ENCODE measurements at places on chromosomes 3 and 15.

- DNase-seq: no peak
These were observed 25.7 kb downstream of the IQGAP1 start for GRCh38 chr15:90413411-90414379.

- no peak for DNase-seq
These were observed 404.3 kb downstream of the AGBL1 start for GRCh38 chr15:86483936-86484335.

DNA sequence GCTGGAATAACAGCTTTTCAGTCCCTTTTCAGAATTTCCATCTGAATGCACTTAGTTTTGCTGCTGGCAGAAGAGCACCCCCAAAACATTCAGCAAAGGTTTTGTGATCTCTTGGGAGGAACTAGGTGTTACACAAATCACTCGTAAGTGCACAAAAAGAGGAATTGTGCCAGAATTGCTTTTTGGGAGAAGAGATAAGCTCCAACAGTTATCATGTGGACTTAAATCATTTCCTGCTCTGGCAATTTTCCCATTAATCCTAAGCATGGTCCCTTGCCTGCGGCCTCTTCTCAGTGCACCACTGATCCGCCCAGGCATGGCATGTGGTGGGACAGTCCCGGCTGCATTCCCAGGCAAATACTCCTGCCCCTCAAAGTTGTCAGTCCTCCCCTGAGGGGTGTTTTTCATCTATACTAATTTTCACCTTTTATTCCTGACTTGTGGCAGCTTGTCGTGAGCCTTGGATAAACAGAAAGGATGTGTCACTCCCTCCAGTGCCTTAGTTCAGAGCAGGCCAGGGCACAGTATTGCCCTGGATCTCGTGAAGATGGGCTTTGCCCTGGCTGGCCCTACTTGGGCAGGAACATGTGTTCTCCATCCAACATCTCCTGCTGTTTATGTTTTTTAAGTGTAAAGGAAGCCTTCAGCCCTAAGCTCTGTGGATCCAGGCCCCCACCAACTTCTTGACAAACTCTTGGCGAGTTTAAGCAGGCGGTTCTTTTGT lies 44.6 kb upstream of the VILL start:
- DNase-seq: no peak

DNA sequence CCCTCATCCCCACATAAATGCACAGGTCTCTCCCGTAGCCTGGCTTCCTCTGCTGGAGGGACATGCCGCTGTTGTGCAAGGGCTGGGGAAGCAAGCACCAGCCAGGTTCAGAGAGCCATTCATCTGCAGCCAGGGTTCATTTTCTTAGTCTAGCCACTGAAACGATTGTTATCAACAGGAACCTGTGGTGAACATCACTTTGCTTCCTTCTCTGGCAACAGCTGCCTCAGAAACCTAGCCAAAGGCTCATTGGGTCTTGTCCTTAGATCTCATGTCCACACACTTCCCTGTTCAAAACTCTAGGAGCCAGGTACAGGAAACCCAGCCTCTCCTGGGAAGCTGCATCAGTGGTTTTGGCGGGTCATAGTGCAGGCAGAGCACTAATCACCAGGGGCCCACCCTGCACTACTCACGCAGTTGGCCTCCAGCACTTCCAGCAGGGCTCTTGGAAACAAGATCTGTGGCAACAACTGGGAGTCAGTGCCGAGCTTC lies 47.0 kb downstream of the OXNAD1 start:
- DNase-seq: no peak

DNA sequence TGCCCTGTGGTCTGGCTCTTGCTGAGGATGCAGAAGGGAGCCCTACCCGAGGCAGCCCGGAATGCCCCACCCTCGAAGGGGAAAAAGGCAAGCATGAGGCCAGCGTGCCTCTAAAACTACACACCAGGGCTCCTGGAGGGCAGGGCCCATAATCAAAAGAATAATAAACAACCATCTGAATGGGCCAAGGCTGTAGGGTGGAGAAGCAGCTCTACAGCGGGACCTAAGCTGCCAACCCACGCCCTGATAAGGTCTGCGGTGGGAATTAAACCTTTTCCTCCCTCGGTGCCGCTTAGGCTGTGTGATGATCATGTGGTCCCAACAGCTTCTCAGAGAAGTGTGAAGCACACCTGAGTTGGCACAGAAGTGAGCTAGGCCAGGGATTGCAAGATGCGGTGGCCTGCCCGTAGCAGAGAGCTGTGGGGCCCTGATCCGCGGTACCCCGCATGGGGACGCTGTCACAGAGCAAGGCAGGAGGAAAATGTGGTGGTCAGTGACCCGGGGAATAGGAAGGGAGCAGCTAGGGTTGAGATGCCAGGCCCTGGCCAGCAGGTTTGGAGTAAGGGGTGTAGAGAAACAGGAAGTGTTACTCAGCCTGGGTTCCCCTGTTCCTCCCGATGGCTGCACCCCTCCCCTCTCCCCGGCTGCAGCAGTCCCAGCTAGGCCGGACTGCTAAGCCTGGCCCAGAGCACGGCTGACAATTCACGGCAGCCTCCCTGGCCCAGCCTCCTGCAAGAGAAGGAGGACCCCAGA lies 1.1 kb upstream of the C15orf62 start:
- DNase-seq: no peak

GRCh38 chr3:85571835-85572234 lies 613.0 kb downstream of the CADM2 start:
- no peak for DNase-seq

- no peak for DNase-seq
These were observed 54.9 kb upstream of the CCR2 start for GRCh38 chr3:46298871-46299607.

DNA sequence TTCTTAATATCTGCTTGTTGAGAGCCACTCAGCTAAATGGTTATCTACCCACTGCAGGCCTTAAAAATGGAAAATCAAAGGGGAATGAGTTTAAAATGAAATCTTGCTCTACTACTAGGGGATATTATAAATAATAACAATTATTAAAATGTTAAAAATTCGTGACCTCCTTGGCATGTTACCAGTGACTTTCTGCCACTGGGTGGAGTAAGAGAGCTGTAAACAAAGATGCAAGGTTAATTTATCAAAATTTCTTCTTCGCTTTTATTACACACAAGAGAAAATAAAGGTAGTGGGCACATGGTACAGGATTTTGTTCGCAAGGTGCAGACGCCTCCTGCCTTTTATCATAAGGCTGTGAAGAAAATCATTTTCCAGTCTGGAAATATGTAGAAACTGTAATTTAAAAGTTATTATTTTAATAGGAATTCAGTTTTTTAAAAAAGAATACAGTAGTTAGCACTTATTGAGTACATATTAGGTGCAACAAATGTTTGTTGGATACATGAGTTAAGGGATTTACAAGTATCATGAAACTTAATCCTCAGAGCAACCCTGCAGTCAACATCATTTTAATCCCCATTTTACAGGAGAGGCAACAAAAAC lies 272.6 kb downstream of the SUCLG2 start:
- DNase-seq: no peak

DNA sequence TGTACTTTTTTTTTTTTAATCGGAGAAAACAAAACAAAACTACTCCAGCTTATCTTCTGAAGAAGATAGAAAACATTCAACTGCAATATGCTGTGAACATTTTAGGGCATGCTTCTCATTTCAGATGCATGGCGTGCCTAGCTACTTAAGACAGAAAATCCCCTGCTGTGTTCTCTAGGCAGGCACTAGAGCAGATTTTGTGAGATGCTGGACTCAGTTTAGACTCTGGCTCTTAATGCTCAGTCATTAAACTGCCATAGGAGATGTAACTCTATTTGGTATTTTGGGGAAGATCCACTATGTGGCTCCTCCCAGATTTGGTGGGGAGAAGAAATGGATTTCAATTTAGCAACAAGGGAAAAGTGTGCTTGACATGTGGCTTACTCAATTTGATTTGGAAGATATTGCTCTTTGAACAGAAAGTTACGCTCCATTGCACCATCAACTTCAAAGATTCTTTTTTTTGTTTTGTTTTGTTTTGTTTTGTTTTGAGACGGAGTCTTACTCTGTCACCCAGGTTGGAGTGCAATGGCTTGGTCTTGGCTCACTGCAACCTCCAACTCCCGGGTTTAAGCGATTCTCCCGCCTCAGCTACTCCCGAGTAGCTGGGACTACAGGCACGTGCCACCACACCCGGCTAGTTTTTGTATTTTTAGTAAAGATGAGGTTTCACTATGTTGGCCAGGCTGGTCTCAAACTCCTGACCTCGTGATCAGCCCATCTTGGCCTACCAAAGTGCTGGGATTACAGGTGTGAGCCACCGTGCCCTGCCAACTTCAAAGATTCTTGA lies 62.0 kb upstream of the LEKR1 start:
- no peak for DNase-seq

- DNase-seq: peak; percentile 20
These were observed at the start of gene ANKRD28 for GRCh38 chr3:15797642-15798303. ANKRD28 (minus strand) TSS chr3:15797979; CDS start chr3:15796521, 1,458 bp downstream.

DNA sequence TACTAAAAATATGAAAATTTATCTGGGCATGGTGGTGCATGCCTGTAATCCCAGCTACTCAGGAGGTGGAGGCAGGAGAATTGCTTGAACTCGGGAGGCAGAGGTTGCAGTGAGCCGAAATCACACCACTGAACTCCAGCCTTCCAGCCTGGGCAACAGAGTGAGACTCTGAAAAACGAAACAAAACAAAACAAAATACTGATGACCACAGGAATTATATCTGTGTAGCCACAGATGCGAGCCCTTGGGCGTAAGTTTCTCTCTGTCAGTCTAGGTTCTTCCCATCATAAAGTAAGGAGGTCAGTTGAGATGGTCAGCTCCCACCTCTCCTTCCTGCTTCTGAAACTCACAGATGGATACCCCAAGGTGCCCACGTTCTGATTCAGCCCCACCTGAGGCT lies 37.7 kb upstream of the CFAP161 start:
- DNase-seq: no peak

- DNase-seq: no peak
These were observed 598.3 kb upstream of the ZNF385D start for GRCh38 chr3:22349215-22349851.

DNA sequence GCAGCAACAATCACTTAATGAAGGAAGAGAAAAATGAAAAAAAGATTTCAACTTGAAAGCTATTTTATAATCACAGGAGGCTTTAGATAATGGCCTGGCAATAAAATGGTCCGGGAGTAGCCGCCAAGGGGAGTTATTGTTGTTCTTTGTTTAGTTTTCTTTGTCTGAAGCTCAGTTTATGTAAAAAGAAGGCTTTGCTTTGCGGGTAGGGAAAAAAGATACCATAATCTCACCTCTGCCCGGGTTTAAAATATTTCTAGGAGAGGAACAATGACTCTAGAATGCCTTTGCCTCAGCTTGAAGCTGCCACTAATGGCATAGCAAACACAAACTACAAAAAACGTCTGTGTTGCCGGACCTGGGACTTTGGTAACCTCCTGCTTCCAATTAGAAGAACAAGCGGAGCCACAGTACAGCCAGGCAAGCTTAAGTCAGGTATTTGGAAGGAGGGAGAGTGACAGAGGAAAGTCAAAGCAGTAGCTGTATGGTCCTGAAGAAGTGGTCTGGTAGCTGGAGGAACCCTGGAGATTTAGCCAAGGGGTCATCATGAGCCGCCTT lies 764.5 kb downstream of the TUSC7 start:
- no peak for DNase-seq

DNA sequence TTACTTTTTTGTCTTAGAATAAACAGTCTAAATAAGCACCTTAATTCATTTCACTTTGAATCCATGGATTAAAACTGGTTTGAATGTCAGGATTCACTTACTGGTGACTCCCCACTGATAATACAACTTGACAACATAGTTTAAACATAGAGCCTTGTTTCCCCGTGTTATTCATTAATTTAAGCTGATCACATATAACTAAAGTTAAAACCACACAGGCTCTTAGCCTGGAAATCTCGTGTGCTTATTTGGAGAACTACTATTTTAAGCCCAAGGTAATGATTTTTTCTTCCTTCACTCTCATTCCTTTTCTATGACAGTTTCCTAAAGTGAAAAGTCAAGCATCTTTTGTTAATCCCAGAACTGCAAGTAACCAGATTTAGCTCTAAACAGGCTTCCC lies 64.2 kb downstream of the HACD2 start:
- DNase-seq: no peak

- no peak for DNase-seq
These were observed 153.9 kb downstream of the APBA2 start for GRCh38 chr15:29039466-29040369.

GRCh38 chr3:185411133-185411532 lies 48.2 kb downstream of the MAP3K13 start:
- DNase-seq: no peak

- no peak for DNase-seq
These were observed 153.4 kb downstream of the CBLB start for GRCh38 chr3:105715372-105715771.

DNA sequence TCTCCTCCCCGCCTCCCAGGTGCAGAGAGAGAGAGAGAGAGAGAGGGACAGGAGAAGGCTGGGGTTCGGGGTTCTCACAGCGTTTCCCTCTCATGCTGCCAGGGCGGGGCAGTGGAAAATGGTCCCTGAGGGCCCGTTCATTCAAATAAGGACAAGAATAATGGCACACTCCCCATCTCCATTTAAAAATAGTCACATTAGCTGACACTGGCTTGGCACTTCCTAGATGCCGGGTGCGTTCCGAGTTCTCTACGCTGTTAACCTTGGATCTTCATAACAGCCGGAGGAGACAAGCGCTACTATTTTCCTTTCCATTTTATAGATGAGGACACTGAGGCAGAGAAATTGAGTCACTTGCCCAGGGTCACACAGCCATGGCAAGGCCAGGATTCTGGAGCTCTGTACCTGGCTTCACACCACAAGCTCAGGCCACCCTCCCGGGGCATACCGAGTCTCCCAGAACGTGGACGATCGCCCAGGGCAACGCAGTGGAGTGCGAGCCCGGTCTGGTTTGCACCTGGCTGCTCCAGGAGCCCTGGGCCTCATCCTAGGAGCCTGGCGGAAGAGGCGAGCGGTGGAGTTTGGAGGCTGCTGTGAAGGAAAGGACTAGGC lies 608 bp upstream of the SLC6A6 start:
- DNase-seq: no peak

- DNase-seq: no peak
These were observed 41.0 kb upstream of the TCF12 start for GRCh38 chr15:56877255-56877970.

- no peak for DNase-seq
These were observed 63.4 kb downstream of the PPARG start for GRCh38 chr3:12352253-12352652.

DNA sequence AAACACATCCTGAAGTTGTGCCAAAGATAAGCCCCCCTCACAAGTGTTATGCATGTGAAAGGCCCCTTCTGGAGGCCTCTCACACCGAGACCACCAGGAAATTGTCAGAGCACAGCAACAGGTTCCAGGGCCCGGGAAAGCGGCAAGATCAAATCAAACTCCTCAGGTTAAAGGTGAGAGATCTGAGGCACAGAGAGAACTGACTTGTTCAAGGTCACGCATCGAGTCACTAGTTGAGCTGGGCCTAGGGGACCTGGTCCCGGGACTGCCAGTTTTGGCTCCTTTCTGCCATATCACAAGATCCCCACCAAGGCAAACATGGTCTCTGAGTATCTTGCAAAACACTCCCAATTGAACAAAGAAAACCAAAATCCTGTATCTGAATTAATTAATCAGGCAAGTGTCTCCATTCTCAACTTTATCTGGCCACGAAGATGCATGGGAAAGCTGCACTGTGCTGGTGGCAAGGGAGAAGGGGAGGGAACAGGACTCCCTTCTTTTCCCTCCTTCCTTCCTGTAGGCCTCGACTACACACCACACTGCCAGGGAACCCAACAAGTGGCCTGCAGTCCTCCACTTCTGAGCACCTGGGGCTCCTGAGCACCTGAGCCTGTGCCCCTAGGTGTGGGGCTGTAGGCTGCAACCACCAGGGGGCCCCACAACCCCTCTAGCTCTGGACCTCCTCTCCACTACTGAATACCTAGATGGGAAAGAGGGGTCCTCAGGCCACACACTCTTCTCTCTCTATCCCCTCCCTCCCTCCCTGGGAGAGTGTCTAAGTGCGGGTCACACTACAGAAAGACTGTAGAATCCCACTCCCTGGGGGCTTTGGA lies 37.3 kb downstream of the ANP32A start:
- DNase-seq: no peak

Measured in occipital lobe (tissue), 3 donors.